ENCODE measurements at places on chromosomes 2 and 18.

DNA sequence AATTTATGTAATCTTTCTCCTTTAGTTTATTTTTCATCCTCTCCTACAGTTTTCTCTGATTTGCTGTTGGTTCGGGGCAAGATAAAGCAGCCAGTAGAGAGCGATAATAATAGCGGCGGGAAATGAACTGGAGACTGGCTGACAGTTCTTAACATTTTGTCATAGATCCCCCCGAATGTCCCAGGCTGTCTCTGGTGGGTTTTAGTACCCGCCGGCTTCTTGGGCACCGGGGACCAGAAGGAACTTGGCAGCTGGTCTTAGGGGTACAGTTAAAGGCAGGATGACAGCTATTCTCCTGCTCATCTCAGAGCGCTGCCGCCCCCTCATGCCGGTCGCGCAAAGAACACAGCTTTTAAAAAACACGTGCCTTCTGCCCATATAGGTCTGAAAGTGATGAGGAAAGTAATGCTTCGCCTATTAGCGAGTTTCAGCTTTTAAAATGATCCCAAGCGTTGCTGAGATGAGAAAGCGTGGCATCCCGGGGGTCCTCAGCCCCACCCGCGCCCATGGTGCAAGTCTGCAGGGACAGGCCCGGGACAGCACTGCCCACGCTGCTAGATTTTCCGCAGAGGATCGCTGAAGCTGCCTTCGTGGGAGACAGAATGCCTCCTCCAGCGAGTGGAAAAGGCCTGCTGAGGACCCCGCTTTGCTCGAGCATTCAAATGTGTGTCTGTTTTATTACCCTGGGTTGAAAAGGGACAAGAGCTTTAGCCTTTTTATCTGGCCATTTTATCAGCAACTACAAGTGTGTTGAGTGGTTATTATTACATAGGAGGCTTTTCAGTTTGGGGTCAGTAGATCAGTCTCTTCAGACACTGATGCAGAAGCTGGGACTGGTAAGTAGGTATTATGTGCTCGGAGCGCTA lies 3.8 kb downstream of the ONECUT2 start:
- DNase-seq = no peak

DNA sequence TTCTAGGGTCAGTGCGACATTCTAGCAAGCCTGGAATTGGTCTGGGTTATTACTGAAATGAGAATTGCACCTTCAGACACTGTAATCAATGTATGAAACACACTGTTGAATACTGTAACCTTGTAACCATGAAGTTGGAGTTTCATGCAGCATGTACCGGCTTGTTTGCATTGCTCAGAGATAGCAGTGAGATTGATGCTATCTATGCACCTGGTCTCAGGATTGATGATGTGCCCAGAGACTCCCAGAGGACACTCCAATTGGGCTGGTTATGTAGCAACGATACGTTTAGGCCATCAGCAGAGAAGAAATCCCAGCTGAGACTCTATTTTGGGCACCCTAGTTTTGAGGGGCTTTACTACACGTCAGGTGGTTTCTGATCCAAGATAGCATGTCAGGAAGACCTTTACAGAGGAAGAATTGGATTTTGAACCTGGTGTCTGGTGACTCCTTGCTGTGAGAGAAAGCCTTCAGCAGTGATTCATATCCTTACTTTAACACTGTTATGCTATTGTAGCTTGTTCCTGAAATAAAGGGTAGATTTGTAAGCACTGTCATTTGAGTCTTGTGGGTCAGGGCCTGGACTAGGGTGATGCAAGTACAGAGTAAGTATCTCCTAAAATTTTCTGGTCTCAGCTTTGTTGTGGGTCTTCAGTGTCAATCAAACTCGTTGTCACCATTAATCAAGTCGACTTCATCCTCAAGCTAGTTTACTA lies 305.1 kb upstream of the GULP1 start:
- DNase-seq = no peak

- no peak for DNase-seq
Measured at GRCh38 chr18:79221136-79221535, 151.9 kb downstream of the ATP9B start.

- DNase-seq = no peak
Measured at GRCh38 chr2:176039375-176039774, 37.3 kb upstream of the LNPK start.

DNA sequence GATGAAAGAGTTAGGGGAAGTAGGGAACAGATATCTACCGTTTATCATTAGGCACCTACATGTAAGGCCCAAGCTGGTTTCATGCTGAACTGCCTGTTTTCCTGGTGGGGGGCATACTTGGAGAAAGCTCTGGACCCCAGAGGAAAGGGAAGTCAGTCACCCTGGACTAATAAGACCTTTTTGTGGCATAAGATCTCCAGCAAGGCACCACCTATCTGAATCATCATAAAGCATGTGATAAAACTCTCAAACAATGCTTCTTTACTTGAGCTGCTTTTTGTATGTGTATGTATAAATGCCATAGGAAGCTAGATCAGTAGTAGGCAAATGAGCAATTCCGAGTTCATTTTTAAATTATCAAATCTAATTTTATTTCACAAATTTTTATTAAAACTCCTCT lies 104.8 kb downstream of the TANC1 start:
- no peak for DNase-seq

DNA sequence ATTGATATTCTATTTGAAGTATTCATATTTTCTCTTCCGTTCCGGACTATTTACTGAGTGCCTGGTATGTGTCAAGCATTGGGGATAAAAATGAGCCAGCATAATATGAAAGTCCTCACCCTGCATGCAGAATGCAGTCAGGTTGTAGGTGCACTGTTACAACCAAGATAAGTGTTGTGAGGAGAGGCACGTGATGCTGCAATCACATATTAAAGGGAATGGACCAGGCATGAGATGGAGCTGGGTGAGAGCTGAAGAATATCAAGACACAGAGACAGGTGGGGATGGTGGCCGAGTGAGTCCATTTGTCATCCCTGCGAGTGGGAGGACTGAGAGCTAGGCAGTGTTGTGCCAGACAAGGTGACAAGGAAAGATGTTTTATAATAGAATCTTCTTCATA lies 52.3 kb downstream of the MFSD6 start:
- no peak for DNase-seq

DNA sequence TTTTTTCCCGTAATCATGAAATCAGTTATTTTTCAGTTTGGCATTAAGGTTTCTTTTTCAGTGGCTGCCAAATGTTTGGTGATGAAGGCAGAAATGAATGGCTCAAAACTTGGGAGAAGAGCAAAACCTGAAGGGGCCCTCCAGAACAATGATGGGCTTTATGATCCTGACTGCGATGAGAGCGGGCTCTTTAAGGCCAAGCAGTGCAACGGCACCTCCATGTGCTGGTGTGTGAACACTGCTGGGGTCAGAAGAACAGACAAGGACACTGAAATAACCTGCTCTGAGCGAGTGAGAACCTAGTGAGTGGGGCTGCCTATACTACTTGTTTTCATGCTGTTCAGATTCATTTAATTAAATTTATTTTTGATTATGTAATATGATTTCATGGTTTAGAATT lies 29.2 kb upstream of the MSH2 start:
- DNase-seq = no peak

DNA sequence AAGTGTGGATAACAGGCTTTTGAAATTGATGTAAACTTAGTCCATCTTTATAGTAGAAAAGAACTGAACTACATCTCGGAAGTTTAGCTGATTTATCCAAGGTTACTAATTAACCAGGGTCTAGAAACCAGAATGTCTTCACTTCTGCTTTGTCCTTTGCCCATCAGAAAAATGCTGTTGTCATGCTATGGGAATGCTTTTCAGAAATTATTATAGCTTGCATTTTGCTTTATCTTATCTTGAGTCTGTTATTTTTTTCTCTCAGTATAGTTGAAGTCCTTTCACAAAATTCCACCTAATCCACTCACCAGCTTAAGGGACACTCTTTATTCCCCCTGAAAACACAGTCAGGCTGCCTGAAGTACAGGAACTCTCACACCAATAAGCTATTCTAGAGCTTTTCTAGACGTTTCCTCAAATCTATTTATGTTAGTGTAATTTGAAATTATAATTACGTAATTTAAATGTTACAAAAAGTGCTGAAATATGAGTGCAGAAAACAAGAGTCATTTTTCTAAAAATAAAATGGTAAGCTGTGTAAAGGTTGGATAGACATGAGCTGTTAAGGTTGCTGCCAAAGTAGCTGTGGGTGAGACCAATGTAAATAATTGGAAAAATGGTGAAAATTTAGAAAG lies 456.3 kb downstream of the TGIF1 start:
- DNase-seq = no peak

DNA sequence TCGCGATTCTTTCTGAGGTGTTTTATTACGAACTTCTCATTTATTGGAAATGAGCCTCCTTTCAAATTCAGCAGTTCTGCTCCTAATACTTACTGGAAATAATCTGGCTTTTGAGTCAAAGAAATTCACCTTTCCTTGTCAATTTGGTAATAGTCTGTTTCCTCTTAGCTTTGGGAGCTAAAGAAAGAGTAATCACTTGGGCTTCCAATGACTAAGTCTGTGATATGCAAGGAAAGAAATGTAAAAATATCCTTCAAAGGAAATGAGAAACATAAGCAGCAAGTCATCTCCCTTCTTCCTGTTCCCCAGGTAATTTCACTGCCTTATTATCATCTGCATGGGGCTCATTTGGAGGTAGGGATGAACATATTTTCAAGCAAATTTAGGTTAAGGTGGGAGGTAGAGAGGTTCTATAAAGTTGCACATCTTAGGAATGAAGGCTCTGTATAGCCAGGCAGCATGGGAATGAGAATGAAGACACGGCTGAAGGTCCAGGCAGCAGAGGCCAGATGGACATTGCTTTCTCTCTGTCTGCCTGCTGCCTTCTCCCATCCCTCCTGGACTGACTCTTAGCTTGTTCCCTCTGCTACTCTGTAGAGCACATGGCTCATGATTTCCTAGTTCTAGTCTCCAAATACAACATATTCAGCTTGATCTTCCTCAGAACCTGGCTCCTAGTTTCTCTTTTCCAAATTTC lies 1.0 kb downstream of the SPP2 start:
- DNase-seq = no peak

DNA sequence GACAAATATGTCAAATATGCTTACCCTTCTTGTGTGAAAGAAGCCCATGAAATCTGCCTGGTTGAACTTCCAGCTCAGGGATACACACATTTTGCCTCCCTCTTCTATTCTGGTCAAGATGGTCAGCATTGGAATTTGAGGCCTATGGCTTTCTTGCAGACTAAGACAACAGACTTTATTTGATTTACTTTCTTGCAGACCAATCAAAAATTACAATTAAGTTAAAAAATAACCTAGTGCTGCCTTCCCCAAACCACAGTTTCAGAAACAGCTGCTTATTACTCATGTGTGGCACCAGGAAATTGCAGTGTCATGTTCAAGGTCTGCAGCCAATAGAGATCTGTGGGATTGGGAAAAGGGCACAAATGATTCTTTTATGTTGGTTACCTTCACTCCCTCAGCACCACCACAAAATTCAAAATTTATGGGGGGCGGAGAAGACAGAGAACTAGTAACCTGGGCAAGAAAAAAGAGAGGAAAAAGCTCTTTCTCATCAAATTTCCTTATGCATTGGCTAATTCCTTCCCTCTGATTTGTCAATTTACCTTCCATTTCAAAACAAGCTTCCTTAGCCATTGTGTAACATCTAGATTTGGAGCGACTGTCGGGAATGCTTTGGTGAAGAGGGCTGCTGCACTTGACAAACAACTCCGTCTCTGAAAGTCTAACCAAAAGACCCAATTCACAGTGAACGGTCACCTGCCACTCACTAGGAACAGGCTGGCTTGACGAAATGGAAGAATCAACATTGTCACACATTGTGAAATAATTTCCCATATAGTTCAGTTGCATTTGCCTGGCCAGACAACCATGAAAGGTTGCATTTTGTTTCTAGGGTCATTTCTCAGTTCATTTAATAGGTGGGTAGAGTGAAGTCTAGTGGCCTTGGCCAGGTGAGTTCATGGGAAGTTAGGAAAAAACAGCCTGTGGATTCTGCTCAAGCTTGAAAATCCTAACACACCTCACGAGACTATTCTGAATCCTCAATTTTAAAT lies 100.4 kb upstream of the FZD5 start:
- no peak for DNase-seq

- DNase-seq = no peak
Measured at GRCh38 chr2:202378001-202378400, 1.9 kb downstream of the BMPR2 start.

DNA sequence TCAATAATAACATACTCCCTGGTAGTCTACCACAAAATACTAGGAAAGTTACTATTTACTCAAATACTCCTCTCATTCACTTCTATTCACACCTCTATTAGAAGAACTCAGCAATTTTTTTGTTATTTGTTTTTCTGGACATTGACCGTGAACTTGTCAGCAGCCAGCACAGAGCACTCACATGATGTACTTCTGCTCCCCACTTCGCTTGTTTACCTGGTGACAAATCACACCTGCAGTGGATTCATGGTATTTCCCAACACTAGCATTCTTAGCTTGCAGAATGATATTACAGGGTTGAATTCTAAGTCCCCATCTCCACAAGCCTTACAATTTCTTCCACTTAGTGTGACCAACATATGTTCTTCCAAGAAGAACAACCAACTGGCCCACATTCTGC lies 238.2 kb downstream of the SATB2 start:
- DNase-seq = no peak

- DNase-seq = peak; percentile 69
Measured at GRCh38 chr2:235170016-235170415, 218.2 kb downstream of the SH3BP4 start.

DNA sequence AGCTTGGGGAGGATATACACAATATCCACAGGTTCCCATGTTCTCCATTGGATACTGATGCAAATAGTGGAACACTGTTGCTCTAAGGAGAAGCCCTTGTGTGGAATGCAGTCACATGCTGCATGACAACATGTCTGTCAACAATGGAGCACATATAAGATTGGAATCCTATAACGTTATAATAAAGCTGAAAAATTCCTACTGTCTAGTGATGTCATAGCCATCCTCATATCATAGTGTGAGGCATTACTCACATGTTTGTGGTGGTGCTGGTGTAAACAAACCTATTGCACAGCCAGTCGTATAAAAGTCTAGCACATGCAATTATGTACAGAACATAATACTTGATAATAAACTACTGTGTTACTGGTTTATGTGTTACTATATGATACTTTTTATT lies 394.7 kb downstream of the FBXO15 start:
- no peak for DNase-seq

DNA sequence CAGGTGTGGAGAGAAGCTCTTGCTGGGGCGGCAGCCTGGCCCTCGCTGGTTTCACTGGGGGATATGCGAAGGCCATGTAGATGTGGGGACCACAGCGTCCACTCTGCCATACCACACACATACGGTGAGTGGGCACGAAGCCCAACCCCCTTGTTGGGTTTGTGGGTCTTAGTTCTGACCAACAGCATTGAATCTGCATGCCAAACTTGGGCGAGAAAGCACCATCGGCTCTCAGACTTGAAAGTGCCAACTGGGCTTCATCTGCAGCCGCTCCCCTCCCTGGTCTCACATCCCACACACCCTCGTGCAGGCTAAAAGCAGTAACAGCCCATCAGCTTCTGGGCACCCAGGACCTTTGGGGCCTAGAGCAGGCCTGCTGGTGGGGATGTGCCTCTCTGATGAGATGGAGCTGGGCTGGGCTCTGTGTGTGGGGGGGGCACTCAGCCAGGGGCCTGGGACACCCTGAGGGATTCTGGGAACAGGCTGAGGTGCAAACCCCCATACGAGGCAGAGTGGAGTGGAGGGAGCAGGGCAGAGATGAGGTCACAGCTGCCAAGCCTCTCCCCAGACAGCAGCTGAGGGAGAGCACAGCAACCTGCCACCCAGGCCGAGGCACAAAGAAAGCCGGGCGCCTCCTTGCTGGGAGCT lies 264.4 kb downstream of the TWIST2 start:
- no peak for DNase-seq

GRCh38 chr2:201633661-201634249 lies 9.5 kb downstream of the TMEM237 start:
- DNase-seq = no peak

All from HTR-8/SVneo (cell line).